Stimulated activated CD8-positive, alpha-beta memory T cell treated with anti-CD3 and anti-CD28 coated beads, Interleukin-7, amount 100 ng/mL, for 48 hours (primary cell): ENCODE measurements at places on chromosomes 12 and 14.

DNA sequence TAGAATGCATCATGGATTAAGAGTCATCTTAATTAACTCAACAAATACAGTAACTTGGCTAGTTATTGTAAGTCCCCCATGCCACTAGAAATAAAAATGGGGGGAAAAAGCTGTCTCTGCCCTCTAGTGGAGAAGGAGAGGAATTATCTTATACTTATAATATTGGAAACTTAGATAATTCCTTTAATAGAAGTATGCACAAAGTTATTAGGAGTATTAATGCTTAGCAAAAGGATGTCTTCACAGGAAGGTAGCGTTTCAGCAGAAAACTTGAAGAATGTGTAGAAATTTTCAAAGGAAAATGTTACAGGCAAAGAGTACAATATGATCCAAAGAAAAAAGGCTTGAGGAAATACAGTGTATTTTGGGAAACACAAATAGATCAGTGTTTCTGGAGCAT lies 19.8 kb downstream of the OR5AU1 start:
- DNase-seq: no peak

DNA sequence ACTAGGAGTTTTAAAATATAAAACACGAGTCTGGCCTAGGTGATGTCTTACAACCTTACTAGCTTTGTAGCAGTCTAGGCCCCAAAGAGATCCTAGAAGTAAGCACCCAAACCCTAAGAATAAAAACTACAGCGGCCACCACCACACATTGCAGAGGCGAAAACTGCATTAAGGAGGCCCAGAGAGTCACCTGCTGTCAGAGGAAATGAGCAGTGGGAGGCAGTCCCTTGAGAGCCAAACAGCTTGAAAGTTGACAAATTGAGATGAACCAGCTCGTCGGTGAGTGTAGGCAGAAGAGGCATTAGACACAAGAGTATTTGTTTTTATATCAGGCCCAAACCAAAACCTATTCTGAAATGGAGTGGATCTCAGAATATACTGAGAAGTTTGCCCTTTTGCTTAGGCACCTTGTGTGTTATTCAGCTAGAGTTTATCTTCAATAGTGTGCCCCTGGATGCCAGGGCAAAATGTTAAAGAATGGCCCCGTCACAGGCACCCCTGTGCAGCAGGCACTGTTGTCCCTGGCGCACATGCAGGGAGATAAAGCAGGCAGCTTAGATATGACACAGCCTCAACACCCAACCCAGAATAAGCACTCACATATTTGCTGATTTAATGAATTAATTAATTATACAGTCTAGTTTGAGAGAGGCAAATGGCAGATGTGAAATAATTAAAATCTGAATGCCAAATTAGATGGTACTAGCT lies 56.7 kb downstream of the TTC7B start:
- no peak for DNase-seq

DNA sequence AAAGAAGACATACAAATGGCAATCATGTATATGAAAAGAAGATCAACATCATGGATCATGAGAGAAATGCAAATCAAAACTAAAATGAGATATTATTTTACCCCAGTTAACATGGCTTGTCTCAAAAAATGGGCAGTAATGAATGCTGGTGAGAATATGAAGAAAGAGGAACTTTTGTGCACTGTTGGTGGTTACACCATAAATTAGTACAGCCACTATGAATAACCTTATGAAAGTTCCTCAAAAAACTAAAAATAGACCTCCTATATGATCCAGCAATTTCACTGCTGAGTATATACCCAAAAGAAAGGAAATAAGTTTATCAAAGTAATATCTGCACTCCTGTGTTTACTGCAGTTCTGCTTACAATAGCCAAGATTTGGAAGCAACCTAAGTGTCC lies 151.7 kb downstream of the PDZRN4 start:
- no peak for DNase-seq

DNA sequence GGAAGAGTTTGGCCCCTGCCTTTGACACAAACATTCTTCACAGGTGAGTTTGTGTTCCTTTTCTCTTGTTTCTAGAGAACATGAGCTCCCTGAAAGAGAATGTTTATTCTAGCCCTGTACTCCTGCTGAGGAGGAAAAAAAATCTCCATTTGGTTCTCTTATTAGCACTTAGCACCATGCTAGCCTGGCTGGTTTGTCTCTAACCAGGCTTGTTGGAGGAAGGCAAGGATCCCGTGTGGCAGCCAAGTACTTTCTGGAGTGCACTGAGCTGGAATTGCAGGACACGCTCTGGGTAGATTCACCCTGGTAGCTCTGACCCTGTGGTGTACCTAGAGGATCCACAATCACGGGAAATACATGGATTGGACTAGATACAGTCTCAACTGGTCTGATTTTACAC lies 41.9 kb downstream of the KCNA1 start:
- DNase-seq: no peak

GRCh38 chr12:64665514-64665913 lies 55.2 kb downstream of the RASSF3 start:
- no peak for DNase-seq

GRCh38 chr12:47570151-47570550 lies 135.7 kb downstream of the RPAP3 start:
- no peak for DNase-seq

- DNase-seq: no peak
Observed at GRCh38 chr14:101573289-101573688, 12.0 kb downstream of the DIO3 start.

GRCh38 chr14:91464615-91465205 lies 45.4 kb downstream of the PPP4R3A start:
- DNase-seq: no peak

DNA sequence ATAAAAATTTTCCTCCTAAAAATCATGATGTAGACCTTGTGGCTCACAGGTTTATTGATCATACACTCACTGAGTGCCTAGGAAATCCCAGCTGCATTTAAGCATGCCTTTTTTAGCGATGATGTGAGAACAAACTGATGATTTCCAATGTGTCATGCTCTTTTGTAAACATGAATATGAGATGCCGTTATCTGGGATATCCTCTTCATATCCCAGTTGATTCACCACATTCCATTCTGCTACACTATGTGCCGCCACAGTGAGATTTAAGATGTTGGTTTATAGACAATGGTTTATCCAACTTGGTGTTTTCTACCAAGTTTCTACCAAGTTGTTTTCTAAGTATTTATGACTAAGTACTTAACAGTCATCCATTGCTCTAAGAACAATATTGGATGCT lies 5.2 kb downstream of the OR4E1 start:
- no peak for DNase-seq

GRCh38 chr14:69287098-69288010 lies 27.4 kb downstream of the GALNT16 start:
- no peak for DNase-seq

DNA sequence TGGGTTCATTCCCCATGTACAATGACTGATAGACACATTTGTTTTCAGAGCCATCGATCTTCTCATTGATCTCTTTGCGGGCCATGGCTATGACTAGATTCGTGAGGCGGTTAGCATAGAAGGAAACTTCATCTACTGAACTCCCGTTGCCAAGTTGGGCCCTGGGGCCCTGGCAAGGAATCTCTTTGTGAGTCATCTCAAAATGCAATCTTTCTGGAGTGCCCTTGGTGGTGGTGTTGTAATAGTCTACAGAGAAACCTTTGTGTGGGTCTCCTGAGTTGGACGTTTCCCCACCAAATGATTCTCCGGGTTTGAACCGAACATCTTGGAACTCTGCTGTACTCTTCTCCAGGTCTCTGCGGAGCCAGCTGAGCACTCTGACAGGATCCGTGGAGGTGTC lies 20.4 kb downstream of the AKAP3 start:
- DNase-seq: no peak

DNA sequence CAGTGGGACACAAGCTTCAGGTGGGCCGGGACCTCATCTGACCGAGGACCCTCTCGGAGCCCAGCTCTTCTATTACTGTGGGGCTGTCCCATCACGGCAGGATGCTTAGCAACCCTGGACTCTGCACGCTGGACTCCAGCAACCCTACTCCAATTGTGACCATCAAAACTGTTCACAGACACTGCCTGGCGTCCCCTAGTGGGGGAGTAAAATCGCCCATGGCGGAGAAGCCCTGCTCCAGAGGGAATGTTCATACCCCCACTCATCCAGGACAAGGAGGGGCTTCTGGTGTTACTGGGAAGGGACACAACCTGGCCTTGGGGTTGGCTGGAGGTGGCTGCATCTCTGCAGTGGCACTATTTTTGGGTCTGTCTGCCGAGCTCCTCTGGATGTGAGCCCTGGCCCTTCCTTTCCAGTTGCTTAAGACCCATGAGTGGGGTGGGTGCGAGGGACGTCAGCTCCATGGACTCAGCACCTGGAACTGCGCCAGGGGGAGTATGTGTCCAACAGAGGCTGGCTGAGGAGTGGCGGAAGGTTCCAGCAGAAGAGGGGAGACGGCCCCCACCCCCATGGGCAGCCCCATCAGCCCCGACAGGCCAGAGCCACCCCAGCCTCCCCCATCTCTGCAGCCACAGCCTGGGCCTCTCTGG lies 103.8 kb downstream of the RFLNA start:
- no peak for DNase-seq

DNA sequence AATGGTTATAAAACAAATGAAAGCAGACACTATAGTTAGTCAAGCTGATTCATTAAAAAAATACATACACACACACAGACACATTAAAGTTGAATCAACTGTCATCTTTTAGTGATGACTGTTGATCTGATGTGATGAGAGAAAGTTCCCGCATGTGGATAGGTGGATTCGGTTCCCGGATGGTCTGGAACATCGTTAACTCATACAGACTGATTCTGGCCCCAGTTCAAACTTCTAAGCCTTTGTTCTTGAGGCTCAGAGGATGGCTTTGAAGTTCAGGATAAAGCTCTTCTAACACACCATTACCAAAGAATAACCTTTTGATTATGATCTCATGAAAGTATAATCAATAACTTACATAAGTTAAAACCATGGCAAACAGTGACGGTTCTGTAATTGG lies 27.5 kb downstream of the WIF1 start:
- DNase-seq: no peak

GRCh38 chr12:23423097-23423687 lies 526.3 kb downstream of the SOX5 start:
- DNase-seq: no peak

DNA sequence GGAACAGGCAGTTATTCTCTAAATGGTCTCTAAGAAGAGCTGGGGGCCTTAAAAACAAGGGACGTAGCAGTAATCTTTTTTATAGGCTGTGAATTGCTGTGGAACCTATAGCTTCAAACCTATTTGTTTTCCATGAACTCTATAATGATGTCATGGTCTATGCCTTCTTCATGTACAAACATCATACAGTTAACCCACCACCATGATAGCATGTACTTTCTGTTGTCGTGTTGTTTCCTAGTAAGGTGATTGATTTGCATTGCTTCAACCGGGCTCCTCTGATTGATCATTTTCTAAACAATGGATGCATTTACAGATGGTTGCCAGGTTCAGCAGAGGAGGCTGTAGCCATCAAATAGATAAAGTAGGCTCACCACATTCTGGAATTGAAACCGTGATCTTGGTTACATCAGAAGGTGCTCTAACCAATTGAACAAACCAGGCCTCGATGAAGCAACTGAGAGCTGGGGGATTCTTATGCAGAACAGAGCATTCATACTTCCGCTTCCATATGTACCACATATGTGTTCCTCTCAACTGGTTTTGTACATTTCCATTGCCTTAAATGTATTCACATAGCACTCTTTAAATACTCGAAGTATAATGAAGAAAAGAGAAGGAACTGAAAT lies 25.6 kb upstream of the PCNX1 start:
- no peak for DNase-seq

GRCh38 chr14:36947362-36947761 lies 225.0 kb downstream of the SLC25A21 start:
- DNase-seq: no peak

- no peak for DNase-seq
Observed at GRCh38 chr12:55982319-55982936, 8.6 kb downstream of the RAB5B start.

GRCh38 chr14:104637546-104638003 lies 33.0 kb upstream of the TMEM179 start:
- no peak for DNase-seq

- peak; percentile 90 for DNase-seq
Observed at GRCh38 chr14:99271951-99272631, at the start of gene BCL11B. BCL11B (minus strand) TSS chr14:99272197; CDS start chr14:99271218, 979 bp downstream.

- DNase-seq: no peak
Observed at GRCh38 chr12:71955970-71956369, 17.3 kb downstream of the TPH2 start.
